Vagina (tissue), 2 donors: ENCODE measurements at places on chromosomes 6 and 20. TPM values are rescaled to one million over a fixed set of nuclear protein-coding genes. Genes with fewer than 3 reads are reported as not detected.

DNA sequence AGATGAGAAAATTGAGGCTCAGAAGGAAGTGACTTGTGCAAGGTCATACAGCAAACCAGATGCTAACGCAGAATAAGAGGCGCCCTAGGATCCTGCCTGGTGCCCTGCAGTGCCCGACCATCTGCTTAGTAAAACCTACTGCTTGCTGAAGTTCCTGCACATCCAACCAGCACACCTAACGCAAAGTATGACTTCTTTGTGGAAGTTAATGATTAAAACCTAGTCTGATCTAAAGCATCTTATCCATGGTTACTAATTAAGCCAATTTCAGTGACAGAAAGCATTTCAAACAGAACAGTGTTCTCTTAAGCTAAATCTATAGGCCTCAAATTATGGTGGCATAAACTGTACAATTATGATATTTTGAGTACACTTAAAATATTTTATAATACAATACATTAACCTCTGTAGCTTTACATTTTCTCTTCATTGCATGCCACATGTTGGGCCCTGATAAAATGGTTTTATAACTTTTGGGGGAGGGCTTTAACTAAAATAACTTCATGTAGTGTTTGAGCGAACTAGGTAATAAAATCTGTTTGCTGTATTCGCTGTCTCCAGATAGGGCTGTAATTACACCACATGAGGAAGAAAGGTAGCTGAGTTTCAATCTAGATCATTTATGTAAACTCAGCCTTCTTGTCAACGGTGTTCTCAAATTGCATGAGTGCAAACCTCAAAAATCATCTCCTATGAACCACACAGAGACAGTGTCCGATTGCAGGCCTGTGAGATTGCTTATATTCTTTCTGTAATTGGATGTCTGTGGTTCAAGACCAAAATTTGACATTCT lies 37.5 kb upstream of the BEND3 start:
- DNase-seq, result no peak

DNA sequence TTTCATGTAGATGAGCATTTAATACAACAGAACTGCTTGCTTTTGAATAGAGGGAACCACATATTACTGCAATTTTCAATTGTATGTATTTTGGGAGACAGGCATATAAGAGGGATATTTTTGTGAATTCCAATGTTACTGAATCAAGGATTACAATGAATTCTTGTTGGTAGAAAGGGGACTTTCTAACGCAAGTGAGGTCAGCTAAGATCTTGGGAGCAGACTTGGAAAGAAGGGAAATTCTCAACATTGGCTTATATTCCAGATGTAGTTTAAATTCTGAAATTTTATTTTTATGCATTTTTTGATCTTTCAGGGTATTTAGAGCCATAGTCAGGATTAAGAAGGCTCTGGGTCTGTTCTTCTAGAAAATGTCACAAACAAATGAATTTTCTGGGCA lies 43.3 kb upstream of the CTAGE9 start:
- no peak for DNase-seq

DNA sequence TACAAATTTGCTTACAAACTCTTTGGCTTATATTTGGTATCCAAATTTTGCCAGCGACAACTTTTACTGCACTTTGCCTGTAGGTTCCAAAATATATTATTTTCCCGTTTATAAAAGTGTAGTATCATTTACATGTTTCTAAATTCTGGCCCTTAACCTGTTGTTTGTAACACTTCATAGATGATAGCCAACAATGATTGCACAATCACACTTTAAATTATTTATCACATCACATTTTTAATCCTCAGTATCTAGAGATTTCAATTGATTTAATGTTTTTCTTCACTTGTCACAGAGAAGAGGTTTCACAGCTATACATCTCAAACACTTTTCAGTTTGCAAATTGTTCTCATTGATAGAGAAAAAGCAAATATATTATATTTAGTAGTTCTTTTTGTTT lies 1151.2 kb upstream of the EYS start:
- DNase-seq, result no peak

The MICB gene
- total RNA-seq, result 3.2 TPM

DNA sequence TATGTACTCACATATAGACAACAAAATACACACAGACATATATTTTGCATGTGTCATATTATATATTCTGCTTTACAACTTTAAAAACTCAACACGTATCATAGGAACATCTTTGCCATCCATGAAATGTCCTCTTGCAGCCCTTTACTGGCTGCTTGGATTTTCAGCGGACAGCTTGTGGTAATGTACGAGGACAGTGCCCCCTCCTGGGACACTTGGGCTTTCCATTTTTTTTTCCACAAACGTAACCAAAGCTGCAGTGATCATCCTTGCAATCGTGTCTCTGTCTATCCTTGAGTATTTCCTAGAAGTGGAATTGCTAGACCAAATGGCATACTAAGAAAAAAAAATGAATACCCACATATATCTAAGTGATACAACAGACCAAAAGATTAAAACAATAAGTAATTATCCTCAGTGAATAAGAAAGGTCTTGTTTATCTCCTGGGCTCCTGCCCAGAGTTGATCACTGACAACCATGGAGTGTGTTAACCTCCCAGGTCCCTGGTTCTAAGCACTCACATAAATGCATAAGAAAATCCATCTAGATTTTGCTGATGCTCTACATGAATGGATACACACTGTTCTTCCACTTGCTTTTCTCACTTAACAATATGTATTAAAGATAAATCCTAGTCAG lies 18.1 kb downstream of the BPI start:
- no peak for DNase-seq

GRCh38 chr20:23114448-23115082 lies 28.4 kb upstream of the CD93 start:
- DNase-seq, result no peak

The SIRPB1 gene
- total RNA-seq, result 2.5 TPM

GRCh38 chr6:135581211-135581610 lies 83.7 kb upstream of the AHI1 start:
- DNase-seq, result no peak

The MPC1 gene
- total RNA-seq, result 44.0 TPM

DNA sequence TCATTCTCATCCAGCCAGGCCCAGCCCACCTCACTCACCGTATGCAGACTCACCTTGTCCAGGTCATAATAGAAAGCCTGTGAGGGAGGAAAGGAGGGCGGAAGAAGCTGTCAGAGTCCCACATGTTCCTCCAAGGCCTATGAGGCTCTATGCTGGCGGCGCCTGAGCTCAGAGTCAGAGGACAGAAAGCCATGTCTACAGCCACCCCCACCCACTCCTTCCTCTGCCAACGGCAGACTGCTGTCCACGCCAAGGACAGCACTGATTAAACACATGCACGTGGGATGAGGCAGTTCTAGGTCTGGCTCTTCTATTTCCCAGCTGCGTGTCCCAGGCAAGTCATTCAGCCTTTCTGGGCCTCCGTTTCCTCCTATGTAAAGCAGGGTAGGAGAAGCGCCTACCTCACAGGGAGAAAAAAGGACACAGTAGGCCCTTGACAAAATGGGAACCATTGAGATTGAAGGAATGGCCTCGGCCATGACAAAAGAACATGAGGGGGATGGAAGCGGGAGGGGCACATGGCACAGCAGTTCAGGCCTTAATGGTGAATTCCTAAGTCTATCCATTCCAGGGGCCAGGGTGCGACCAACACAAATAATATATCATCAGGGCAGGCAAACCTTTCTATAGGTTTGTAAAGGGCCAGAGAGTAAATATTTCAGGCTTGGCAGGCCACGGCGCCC lies 80.1 kb downstream of the RIPOR3 start:
- DNase-seq, result no peak

The OR2H1 gene
- not detected for total RNA-seq

DNA sequence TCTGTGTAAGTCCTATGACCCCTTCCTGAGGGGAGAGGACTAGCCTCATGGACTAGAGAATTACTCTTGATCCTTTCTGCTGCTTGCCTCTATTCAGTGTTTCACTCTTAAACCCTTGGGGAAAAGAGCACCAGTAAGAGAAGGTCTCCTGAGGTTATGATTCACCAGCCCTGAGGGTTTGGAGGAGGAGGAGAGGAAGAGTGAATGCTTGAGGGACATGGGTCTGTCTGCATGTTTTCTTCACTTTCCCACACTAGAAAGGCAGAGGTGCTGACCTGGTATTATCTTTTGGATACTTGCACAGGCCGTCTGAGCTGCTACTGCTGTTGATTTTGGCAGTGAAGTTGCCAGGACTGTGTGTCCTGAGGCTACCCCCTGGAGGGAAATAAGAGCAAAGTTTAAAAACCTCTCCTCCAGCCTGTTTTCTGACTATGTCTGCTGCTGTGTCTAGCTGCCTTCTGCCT lies 78.3 kb downstream of the CD109 start:
- no peak for DNase-seq
